ENCODE measurements at places on chromosomes 1 and 21.

DNA sequence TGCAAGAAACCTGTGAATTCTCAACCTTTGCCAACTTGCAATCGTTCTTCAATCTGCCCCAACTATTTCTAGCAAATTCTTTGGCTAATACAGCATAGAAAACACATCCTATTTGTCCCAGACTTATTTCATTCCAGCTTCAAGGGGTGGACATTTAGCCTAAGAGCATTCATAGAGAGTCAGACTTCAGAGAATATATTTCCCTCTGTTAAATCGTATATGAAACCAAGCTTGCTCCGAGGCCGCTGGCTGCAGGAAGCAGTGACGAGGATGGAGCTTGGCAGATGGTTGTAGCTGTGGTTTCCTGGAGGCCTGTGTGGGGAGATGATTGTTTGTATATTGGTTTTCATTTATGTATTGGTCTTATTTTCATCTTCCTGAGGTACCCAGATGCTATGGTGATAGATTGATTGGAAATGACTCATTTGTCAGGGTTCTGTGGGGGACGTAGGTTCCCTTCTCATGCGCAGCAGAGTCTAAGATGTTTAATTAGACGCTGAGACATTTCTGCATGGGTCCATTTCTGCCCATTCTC, 26.1 kb downstream of the MAN1C1 start:
- peak; percentile 70 for DNase-seq

GRCh38 chr21:45442276-45442675, 37.3 kb downstream of the COL18A1 start:
- no peak for DNase-seq

- no peak for DNase-seq
Observed at GRCh38 chr1:14884614-14885175, 268.9 kb upstream of the TMEM51 start.

DNA sequence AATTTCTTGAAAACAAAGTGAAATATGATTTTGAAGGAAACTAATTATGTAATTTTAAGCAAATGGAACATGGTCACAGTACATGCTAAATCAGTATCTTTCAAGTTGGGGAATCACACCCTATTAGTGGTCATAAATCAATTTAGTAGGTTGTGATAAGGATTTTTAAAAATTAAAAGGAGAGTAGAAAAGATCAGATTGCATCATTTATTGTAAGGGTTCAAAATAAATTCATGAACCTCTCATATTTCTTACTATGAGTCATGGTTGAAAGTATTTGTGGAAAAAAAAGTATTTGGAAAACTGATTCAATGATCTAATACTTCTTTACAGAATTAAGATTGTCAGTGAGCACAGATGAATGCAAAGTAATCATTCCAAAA, 14.6 kb downstream of the ADSS2 start:
- peak; percentile 57 for DNase-seq

DNA sequence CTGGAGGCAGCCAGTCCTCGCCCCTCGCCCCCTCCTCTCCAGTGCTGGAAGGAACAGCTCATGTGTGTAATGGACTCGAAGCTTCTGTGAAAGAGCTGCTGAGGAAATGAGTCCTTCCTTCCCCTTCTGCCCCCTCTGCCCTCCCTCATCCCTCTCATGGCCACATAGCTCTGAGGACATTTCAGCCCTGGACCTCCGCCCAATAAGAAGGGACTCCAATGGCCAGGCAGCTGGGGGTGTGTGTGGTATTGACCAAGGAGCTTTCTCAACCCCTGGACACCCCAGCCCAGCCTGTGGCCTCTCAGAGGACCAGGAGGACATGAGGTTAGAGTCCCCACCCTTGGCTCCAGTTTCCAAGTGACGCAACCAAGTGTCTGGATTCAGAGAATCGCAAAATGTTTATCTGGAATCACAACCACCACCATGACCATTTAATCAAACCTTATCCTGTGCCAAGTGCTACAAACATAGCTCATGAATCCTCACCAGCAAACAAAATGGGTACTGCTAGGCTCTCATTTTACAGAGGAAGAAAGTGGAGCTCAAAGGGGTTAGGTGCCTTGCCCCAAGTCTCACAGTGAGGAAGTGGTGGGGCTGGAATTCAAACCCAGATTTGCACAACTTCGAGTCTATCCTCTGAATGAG, 47.8 kb upstream of the ECE1 start:
- peak; percentile 79 for DNase-seq

- peak; percentile 39 for DNase-seq
Observed at GRCh38 chr1:29395736-29396437, 159.6 kb downstream of the PTPRU start.

- DNase-seq: peak; percentile 20
Observed at GRCh38 chr1:14666373-14666772, 67.9 kb downstream of the KAZN start.

DNA sequence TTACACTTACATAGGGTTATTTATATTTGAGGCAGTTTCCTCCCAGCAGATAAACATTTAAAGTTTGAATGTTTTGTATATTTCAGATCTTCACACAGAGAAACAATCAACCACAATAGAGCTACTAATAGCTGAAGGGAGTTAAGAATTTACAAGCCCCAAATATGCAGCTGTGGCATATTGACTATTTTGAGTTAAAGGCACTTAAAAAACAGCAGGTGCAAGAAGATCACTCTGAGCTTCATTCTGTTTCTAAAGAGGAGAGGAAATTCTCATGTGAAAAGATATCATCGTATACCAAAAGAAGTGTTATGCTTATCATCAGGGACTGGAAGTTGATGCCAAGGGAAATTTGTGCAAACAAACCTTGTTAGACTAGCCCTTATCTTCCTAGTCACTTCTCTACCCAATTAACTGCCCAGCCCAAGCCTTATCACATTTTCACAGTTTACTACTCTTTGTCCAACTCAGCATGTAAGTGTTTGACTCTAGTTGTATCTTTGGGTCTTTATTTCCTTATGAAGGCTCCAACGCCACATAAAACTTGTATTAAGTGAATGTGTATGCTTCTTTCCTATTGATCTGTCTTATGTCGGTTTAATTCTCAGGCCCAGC, 66.3 kb upstream of the COG2 start:
- no peak for DNase-seq

- peak; percentile 87 for DNase-seq
Observed at GRCh38 chr1:221335161-221336101, 406.5 kb downstream of the DUSP10 start.

- DNase-seq: peak; percentile 38
Observed at GRCh38 chr1:101438359-101438758, 201.5 kb downstream of the S1PR1 start.

DNA sequence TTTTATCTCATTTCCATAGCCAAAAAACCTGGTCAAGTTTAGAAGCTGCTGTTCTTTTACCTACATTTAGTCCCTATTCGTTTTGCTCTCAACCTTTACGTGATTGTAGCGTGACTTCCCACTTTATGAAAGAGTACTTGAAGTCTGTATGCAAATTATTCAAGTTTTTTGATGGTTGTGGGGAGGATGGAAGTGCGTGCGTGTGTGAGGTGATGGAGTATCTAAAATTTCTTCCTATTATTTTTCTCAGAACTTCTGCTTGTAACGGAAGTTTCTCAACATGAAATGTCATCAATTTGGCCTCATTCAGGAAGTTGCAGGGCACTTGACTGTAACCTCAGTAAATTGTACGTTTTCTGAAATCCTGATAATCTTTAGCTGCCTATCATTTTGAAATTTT, 64.0 kb downstream of the SAMSN1 start:
- no peak for DNase-seq

GRCh38 chr21:38958940-38959691, 153.4 kb downstream of the ETS2 start:
- DNase-seq: peak; percentile 82

DNA sequence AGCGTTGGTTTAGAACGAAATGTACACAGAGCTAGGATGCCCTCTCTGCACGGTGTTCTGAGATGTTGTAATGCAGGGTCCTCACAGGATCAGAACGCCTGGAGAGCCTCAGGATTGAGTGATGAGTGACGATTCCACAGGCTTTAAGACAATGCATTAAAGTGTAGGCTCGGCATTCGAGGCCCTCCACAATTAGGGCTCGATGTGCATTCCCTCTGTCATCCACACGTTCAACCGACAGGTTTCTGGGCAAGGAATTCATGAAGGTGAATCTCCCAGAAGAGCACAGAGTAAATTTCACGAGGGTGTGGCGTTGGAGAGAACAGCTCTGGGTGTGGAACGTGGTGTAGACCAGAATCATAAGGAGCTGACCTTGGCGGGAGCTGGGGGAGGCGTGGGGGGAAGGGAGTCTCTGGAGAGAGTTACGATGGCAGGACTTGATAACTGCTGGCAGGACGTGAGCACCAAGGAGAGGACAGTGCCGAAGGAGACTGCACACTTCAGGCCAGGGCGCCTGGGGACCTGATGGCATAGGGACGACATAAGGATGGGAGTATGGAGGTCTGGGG, 51.0 kb upstream of the EFHD2 start:
- DNase-seq: no peak

- peak; percentile 58 for DNase-seq
Observed at GRCh38 chr1:38962560-38962959, 20.9 kb upstream of the RHBDL2 start.

GRCh38 chr21:20445971-20446370, 552.2 kb upstream of the NCAM2 start:
- no peak for DNase-seq

DNA sequence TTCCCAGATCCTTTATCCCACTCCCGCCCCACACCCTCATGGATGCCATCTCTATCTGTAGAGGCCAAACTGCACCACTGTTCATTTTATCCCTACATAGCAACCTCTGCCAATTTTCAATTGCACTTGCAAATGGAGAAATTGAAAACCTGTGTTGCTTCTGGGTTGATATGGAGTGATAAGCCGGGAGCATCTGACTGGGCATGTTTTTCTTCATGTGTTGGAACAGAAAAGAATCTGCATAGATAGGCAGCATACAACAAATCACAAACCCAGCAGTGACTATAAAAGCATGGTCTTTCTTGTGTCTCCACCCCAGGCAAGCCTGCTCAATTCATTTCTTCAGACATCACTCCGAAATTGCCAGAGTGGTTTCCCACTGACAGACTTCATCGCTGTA, 608.8 kb upstream of the CAMK1G start:
- DNase-seq: no peak

GRCh38 chr1:222786121-222786520, 28.7 kb upstream of the DISP1 start:
- DNase-seq: no peak

- peak; percentile 13 for DNase-seq
Observed at GRCh38 chr1:93014168-93014567, 52.9 kb upstream of the DIPK1A start.

GRCh38 chr21:38499296-38499695, 1.0 kb upstream of the ERG start:
- DNase-seq: no peak

GRCh38 chr1:32071758-32072621, 749 bp upstream of the TMEM39B start:
- peak; percentile 81 for DNase-seq

DNA sequence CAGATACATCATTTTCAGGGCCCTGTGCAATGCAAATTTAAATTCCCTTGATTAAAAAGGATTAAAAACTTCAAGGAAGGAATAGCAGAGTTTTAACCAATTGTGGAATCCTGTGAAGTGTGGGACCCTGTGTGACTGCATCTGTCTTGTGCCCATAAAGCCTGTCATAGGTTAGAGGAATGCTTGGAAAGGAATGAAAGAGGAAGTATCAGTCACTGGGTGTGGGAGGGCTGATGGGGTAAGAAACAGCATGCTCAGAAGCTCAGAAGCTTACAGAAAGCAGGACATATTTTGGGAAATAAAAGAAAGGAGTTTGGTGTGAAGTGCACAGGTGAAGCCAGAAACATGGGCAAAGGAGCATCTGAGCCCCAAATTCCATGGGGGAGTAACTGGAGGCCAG, 150.8 kb upstream of the ETV3 start:
- DNase-seq: peak; percentile 32

DNA sequence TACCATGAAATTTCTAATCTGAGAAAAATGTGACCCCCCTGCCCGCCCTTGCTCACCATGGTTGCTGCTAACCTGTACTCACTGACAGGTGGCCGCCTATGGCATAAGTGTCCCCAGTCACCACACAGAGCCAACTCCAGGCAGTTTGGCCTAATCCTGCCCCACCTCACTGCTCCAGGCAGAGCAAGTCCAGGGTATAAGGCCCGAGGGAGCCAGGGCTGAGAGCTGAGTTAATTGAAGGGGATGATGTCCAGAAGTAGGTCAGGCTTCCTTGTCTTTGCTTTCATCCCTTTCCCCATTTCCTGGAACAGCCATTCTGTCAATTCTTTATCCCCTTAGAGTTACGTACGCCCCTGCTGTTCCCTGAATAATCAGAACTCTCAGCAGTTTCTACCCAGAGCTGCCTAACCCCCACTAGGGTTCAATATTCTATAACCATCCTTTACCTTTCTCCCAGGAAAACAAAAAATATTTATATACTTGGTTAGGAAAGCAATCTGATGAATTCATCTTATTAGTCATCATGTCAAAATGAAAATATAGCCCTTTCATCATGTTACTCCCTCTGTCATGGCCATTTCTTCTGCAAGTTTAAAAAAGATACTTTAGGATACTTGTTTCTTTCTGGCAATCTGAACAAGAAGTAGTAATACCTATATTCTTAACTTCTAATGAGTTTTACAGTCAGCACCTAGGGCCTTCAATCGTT, 29.4 kb upstream of the CD101 start:
- DNase-seq: peak; percentile 42

DNA sequence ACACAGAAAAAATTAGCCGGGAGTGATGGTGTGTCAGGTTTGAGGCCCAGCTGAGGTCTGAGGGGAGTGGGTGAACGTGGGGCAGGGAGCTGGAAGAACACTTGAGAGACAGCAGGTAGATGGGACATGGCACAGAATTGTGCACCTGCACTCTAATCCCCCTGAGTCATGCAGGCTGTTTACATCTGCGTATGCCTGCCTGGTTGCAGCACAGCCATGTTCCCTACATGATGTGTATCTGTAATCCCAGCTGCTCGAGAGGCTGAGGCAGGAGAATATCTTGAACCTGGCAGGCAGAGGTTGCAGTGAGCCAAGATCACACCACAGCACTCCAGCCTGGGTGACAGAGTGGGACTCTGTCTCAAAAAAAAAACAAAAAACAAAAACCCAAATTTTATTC, 44.8 kb downstream of the ATP5PO start:
- no peak for DNase-seq

DNA sequence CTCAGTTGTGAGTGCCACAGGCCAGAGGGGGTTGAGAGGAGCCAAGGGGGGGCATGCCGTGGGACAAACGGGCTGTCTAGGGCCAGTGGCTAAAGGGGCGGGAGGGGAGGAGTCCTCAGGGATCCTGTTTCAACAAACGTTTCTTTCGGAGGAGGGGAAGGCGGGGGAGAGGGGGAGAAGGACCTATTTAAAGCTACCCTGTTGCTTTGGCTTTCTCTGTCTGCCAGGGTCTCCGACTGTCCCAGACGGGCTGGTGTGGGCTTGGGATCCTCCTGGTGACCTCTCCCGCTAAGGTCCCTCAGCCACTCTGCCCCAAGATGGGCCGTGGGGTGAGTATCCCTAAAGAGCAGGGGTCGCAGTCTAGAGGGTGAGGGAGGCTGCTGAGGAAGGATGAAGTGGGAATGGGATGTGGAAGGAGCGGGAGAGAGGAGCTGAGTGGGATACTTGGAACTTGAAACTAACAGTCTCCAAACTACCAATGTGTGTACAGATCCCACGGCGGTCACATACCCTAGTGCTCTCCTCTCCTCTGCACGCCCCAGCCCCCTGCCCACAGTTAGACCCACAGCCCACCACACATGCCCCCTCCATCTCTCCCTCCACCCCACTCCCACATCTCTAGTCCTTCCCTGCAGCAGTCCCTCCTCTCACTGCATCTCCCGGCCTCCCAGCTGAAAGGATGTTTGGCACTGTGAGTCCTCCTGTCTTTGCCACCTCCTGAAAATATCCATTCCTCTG, at the start of gene ATP1A2:
TSS of gene ATP1A2 (plus strand) at position 215 of the 738 bp plus-strand sequence. CDS start at position 318, 103 bp downstream.
- no peak for DNase-seq

- DNase-seq: peak; percentile 74
Observed at GRCh38 chr1:29974316-29974724, 738.0 kb downstream of the PTPRU start.

All from GM23248 (cell line).